ENCODE measurements at places on chromosomes 2 and 18.

GRCh38 chr18:50619861-50620275, 60.0 kb downstream of the MAPK4 start:
- DNase-seq: no peak

GRCh38 chr2:58435246-58435645, 194.1 kb upstream of the FANCL start:
- no peak for DNase-seq

DNA sequence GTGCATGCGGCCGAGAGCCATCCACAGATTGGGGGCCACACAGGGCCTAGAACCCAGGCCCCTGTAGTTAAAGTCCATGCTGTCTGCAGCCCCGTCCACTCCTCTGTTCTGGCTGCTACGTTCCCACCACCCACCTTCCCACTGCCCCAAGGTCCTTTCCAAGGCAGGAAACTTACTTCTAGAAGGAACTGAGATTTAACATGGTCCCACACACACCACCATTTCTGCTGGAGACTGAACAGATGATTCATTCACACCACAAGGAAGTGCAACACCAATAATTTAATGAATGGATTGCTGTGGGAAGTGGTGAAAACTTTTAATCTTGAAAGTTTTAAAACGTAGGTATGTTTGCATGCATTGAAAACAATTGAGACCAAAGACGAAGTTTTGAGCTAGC, 95.2 kb downstream of the LBH start:
- no peak for DNase-seq

DNA sequence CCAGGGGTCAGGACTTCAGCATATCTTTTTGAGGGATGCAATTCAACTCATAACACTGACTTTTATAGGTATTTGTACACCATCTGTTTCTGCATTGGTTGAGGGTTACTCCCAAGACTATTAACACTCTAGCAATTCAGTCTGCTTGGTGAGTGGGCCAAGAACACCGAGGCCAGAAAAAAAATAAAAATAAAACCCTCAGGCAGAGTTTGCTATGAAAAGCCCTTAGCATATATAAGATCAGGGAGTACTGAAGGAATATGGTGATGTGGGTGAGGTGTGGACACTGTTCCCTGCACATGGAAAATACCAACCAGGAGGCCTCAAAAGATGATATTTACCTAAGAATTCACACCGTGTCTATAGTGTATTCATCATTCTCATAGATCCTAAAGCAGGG, 383.2 kb upstream of the UBE2E3 start:
- no peak for DNase-seq

- DNase-seq: no peak
Measured at GRCh38 chr2:21650569-21650968, 526.8 kb downstream of the TDRD15 start.

GRCh38 chr2:184322615-184323014, 275.7 kb upstream of the ZNF804A start:
- no peak for DNase-seq

DNA sequence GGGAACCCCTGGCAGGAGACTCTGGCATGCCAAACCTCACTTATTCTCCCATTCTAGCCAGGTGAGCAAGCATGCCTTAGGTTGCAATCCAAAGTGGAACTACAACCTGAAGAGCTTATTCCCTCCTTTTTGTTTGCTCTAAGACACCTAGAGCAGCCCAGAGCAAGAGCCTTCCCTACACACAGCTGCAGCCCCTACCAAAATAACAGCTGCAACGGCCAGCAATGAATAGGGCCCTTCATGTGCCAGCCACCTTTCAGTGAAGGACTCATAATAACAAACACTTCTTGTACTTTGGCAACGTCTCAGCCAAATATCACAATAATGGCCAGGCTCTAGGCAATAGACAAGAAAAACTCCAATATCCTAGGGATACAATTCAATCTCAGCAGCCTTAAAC, 178.7 kb downstream of the ALK start:
- DNase-seq: no peak

GRCh38 chr2:186554429-186554828, 35.4 kb upstream of the ITGAV start:
- DNase-seq: no peak

DNA sequence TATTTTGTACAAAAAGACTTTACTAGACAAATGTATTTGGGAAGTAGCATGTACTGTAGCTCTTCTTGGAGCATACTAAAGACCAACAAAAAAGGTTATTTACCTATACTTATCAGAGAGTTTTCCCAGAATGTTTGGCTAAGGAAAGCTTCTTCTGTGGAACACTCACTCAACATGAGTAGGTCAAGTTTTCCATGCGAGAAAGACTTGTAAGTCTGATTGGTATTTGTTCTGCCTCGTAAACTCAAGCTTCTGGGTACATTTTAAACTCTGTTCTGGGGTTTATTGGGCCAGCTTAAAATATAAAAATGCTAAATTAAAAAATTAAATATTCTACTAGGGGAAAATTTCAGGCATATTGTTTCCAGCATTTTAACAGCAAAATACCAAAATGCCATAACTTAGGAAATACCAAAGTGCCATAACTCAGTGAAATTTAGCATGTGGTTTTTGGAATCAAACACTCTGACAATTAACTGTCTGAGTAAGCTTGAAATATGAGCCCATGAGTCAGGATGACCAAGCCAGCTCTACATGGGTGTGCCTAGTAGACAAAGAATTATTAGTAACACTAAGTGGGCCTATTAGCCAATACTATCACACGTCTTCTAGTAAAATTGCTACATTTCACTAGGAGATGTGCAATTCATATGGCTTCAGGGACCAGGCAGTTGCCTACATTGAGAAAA, 47.3 kb upstream of the SERPINE2 start:
- DNase-seq: peak; percentile 97

DNA sequence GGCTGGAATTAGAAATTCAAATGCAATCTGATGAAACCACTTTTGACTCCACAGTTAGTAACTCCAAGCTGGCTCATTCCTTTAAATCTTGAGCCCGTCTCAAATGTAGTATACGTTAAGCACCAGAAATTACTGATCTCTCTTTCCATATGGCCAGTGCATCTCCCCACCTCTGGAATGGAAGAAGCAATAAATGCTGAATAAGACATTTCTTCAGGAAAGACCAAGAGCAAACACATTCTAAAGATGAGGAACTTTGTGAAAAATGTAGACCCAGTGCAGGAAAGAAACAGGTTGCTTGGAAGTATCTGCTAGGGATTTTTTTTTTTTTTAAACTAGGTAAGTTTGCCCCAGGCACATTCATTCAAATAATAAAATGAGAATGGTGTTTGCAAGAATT, 143.1 kb upstream of the FBXO11 start:
- DNase-seq: no peak

DNA sequence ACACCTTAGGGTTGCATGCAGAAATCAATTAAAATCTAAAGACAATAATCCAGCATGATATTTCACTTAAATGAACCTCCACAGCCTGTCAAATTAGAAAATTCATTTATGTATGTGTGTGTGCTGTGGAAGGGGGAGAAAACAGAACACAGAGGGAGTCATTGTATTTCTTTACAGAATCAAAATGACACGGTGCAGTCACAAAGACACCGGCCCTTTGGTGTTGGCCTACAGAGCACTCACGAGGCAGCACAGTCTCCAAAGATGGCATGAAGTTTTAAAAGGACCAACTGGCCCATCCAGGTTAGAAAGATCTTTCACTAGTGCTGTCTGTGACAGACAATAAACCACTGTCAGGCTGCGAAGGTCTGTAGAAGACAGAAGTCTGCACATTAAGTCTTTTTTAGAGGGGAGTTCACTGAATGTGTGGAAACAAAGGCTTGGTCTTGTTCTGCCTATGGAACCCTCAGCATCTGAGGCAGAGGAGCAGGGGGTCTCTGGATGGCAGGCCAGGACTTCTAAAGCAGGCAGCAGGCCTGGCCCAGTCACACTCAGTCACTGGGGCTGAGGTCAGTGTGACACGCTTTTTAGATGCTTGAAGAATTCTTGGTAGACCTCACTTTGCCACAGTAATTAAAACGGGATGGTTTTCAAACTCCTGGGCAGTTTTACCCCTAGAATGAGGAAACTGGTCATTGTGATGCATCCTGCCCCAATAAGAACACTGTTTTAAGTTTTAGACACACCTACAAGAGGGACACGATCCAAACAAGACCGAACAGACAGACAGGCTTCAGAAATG, 184.9 kb downstream of the AFF3 start:
- DNase-seq: peak; percentile 58

GRCh38 chr2:110927526-110927925, 193.2 kb upstream of the BCL2L11 start:
- DNase-seq: no peak

- peak; percentile 7 for DNase-seq
Measured at GRCh38 chr2:60925994-60926740, 44.8 kb downstream of the REL start.

Data from AG10803 (cell line).